Heart right ventricle (tissue), 16 donors: ENCODE measurements at places on chromosomes 2 and 18. TPM values are rescaled to one million over a fixed set of nuclear protein-coding genes. Genes with fewer than 3 reads are reported as not detected.

The OTOS gene
- not detected for total RNA-seq

The TUBA4B gene
- not detected for total RNA-seq

The DHRS9 gene
- total RNA-seq = 1.6 TPM

The IL36RN gene
- not detected for total RNA-seq

The ARHGAP28 gene
- 1.5 TPM for total RNA-seq

The KLHL30 gene
- 24.6 TPM for total RNA-seq

The TCF23 gene
- total RNA-seq = 0.13 TPM

The RAB6D gene
- not detected for total RNA-seq

The SCN1A gene
- 0.13 TPM for total RNA-seq

The UBXN4 gene
- 69.7 TPM for total RNA-seq

DNA sequence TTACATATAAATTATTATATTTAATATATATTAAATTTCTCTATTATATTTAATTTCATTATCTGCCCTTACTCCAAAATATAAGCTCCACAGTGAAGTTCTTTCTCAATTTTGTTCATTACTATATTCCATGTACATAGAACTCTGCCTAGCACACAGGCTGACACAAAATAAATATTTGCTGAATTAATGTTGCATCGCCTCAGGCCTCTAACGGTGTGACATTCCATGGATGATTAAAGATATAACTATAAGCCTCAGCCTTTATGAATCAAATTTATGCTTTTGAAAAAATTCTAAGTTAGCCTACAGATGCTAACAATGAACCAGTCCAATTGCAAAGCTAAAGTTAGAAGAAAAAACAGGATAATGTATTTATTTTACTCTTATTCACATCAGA lies 1337.2 kb upstream of the NRXN1 start:
- no peaks in the 10 kb centered on the region for H3K4me1 ChIP-seq
- H3K27me3 ChIP-seq = no peaks in the 10 kb centered on the region
- no peaks in the 10 kb centered on the region for H3K36me3 ChIP-seq
- no peak overlapping the region for H3K4me3 ChIP-seq
- no peak overlapping the region for H3K27ac ChIP-seq

DNA sequence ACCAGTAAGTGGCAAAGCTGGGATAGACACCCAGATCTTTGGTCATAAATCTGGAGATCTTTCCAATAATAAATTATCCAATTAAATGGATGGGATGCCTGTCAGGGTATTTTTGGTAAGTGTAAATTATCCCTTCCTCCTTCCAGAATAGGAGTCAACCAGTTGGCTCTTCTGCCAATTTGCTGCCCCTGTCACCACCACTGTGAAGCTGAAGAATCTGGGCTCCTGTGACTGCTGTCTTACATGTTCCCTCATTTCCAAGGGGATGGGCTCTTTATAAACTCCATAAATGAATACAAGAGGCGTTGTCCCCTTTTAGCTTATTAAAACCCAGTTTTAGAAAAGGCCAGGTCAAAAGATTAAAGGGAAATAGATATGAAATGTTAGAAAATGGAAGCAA lies 17.8 kb upstream of the BMP10 start:
- H3K4me1 ChIP-seq = no peaks in the 10 kb centered on the region
- peaks cover 14% of the 10 kb centered on the region for H3K27me3 ChIP-seq
- no peak overlapping the region for H3K4me3 ChIP-seq
- no peak overlapping the region for H3K27ac ChIP-seq

DNA sequence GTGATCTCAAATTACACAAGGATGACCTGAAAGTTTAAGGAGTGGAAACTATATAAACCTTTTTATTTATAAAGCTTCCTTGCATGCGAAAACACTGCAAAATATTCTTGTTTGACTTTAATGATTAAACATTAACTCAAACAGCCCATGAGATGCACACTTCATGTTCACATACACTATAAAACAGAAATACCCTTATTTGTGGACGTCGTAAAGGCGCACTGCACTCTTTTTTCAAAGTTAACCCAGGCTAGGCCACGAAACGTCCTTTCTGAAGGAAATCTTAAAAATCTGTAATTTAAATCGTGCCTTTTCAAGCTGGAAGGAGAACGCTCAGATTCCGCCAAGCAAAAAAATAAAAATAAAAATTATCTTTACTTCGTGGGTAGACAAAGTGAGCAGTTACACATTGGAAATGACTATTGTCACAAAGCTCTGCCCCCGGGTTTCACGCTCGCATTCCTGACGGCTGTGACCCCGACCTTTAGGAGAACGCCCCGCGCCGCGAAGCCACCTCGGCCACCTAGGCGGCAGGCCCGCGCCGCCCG lies 728 bp downstream of the FAM168B start:
- peaks cover 16% of the 10 kb centered on the region for H3K4me1 ChIP-seq
- no peaks in the 10 kb centered on the region for H3K27me3 ChIP-seq
- H3K4me3 ChIP-seq = peak overlapping the region; percentile 29
- peak overlapping the region; percentile 99 for H3K27ac ChIP-seq
- peaks cover 38% of the 10 kb centered on the region for H3K36me3 ChIP-seq

GRCh38 chr2:151827564-151828142 lies 568 bp downstream of the ARL5A start:
- H3K27me3 ChIP-seq = no peaks in the 10 kb centered on the region
- H3K36me3 ChIP-seq = no peaks in the 10 kb centered on the region
- peaks cover 47% of the 10 kb centered on the region for H3K4me1 ChIP-seq
- H3K27ac ChIP-seq = peak overlapping the region; percentile 94
- DNase-seq = no peak
- H3K4me3 ChIP-seq = peak overlapping the region; percentile 80

- H3K27ac ChIP-seq = no peak overlapping the region
- no peak overlapping the region for H3K4me3 ChIP-seq
- H3K4me1 ChIP-seq = peaks cover 18% of the 10 kb centered on the region
- H3K27me3 ChIP-seq = no peaks in the 10 kb centered on the region
- H3K36me3 ChIP-seq = peaks cover 47% of the 10 kb centered on the region
- peak; percentile 71 for DNase-seq
Observed at GRCh38 chr2:58137856-58138255, 91.2 kb downstream of the VRK2 start.

DNA sequence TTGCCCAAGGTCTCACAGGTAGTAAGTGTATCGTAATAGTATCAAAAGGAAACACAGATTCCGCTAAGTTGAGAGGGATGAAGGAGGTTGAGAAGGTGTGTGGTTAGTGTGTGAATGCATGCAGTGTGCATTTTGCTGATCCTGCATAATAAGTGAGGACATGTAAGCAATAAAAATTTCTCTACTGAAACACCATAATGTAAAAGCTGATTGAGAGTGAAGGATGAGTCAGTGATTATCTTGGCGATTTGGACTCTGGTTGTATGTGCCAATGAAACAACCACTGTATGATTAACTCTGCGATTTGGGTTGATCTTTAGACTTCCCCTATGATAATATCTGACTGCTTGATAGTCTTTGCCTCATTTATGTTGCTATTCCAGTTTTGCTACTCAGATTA lies 16.7 kb upstream of the ADGRF3 start:
- no peak overlapping the region for H3K4me3 ChIP-seq
- no peaks in the 10 kb centered on the region for H3K4me1 ChIP-seq
- H3K27me3 ChIP-seq = no peaks in the 10 kb centered on the region
- no peak overlapping the region for H3K27ac ChIP-seq
- no peaks in the 10 kb centered on the region for H3K36me3 ChIP-seq

GRCh38 chr2:160918906-160919503 lies 241.2 kb upstream of the TANK start:
- H3K27me3 ChIP-seq = no peaks in the 10 kb centered on the region
- no peaks in the 10 kb centered on the region for H3K36me3 ChIP-seq
- no peaks in the 10 kb centered on the region for H3K4me1 ChIP-seq
- H3K27ac ChIP-seq = no peak overlapping the region
- H3K4me3 ChIP-seq = no peak overlapping the region
- DNase-seq = peak; percentile 66

DNA sequence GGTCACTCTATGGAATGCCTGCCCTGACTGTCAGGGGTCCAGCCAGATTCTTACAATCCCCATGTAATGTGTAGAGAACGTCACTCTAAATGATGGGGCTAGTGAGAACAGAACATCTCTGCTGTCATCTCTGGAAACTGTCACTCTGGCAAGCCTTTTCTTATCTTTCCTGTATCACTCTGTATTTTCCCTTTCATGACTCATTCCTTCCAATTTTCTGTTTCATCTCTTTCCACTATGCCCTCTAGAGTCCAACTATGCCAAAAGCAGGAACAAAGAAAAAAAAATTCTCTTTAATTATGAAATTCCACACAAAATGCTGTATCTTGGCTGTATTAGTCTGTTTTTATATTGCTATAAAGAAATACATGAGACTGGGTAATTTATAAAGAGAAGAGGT lies 608.8 kb downstream of the ADCYAP1 start:
- H3K36me3 ChIP-seq = no peaks in the 10 kb centered on the region
- DNase-seq = no peak
- H3K27ac ChIP-seq = no peak overlapping the region
- H3K4me3 ChIP-seq = no peak overlapping the region
- H3K27me3 ChIP-seq = no peaks in the 10 kb centered on the region
- H3K4me1 ChIP-seq = no peaks in the 10 kb centered on the region

DNA sequence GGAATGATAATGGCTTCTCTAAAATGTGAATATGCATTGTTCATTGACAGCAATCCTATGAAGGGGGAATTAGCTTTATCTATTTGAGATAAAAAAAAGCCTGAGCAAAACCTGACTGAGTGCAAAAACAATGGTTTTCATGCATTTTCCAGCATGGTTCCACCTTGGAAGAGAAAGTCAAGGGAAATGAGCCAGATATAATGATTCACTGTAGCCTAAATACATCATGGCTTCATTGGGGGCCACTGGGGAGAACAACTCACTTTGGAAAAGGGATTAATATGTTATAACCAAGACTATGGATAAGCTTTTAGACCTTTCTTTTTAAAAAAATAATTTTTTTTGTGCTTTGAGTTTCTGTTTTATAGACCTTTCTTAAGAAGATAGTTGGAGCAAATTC lies 679.7 kb downstream of the NYAP2 start:
- H3K27me3 ChIP-seq = no peaks in the 10 kb centered on the region
- no peak for DNase-seq
- no peaks in the 10 kb centered on the region for H3K36me3 ChIP-seq
- H3K27ac ChIP-seq = no peak overlapping the region
- H3K4me3 ChIP-seq = no peak overlapping the region

DNA sequence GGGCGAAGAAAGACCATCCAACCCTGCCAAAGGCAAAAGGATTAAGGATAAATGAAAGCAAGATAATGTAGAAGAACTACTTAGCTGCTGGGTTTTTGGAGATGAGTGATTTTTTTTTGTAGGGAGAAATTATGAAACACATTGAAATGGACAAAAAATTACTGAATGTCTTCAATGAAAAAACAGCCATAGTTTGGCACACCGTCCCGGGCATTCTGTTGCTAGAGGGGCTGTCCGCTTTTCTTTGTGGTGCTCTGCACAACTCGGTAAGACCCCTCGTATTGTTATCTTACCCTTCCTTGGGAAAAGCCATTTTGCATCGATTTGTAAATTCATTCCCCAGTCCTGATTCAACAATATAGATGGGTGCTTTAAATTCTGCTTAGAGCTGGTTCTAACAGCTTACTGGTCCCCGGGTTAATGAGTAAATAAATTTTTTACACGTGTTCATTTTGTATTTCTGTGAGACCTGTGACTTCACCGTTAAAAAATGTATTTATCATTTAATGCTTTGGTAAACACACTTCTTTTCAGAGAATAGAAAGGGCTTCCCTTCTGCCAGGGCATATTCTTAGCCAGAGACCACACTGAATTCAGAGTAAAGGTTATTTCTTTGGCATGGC lies 912 bp upstream of the LAPTM4A start:
- H3K36me3 ChIP-seq = no peaks in the 10 kb centered on the region
- H3K27ac ChIP-seq = peak overlapping the region; percentile 96
- no peak for DNase-seq
- peaks cover 38% of the 10 kb centered on the region for H3K4me1 ChIP-seq

DNA sequence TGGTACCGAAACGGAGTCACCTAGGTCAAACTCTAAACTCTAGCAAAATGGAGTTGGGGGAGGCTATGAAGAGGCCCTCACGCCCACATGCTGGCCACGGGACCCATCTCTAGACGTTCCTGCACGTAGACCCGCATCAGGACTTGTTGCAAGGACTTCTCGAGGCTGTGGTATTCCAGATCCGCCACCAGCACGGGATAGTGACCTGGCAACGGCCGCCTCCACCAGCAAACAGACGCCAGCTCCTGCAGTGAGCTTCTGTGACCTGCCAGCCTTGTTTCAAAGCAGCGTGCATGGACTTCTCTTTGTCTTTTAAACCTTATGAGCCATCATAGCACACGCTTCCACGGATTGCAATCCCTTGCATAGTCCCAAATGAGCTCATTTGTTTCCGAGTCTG lies 40.3 kb upstream of the RALBP1 start:
- DNase-seq = no peak
- H3K27me3 ChIP-seq = no peaks in the 10 kb centered on the region
- no peak overlapping the region for H3K27ac ChIP-seq
- no peaks in the 10 kb centered on the region for H3K36me3 ChIP-seq

GRCh38 chr2:222774941-222775340 lies 85.9 kb upstream of the ACSL3 start:
- H3K27ac ChIP-seq = no peak overlapping the region
- H3K4me1 ChIP-seq = no peaks in the 10 kb centered on the region
- no peak overlapping the region for H3K4me3 ChIP-seq
- no peaks in the 10 kb centered on the region for H3K36me3 ChIP-seq
- DNase-seq = no peak

- no peak for DNase-seq
- H3K27ac ChIP-seq = no peak overlapping the region
Observed at GRCh38 chr2:218890369-218890768, 9.7 kb downstream of the WNT10A start.

DNA sequence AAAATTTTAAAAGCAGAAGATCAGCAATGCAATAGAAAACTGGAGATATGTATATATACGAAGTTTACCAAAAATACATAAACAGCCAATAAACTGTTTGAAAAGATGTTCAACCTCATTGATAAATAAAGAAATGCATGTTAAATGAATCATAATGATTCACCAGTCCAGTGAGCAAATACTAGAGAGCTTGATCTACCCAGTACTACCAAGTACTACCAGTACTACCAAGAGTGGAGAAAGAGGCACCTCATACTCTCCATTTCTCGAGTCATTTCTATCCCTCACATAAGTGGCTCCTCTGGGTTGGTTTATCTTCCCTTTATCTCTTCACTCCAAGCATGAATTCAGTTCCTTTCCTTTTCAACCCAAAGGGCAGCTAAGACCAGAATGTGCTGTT lies 138.9 kb downstream of the MREG start:
- DNase-seq = no peak
- H3K4me1 ChIP-seq = peaks cover 3% of the 10 kb centered on the region
- no peaks in the 10 kb centered on the region for H3K36me3 ChIP-seq
- no peak overlapping the region for H3K4me3 ChIP-seq
- no peak overlapping the region for H3K27ac ChIP-seq

DNA sequence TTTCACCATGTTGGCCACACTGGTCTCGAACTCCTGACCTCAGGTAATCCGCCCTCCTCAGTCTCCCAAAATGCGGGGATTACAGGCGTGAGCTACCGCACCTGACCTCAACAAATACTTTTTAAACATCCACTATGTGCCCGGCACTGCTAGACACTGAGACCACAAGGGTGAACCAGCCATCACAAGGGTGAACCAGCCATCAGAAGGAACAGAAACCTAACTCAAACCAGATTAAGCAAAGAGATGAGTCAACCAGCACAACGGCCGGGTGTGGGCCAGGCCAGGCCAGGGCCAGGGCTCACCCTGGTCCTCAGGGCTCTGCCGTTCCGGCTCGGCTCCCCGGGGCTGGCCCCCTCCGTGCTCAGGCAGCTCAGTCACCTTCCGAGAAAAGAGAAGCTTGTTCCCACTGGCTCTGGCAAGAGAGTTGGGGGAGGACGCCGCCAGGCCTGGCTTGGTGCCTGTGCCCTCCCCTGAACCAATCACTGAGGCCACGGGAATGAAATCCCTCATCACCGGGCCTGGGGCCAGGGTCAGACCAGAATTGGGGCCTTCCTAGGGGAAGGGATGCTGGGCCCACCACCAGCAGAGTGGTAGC lies 4.4 kb downstream of the TEX44 start:
- peak; percentile 46 for DNase-seq
- H3K36me3 ChIP-seq = no peaks in the 10 kb centered on the region
- peaks cover 22% of the 10 kb centered on the region for H3K4me1 ChIP-seq
